A172 (cell line): ENCODE measurements at places on chromosomes 2 and 18. TPM values are rescaled to one million over a fixed set of nuclear protein-coding genes. Genes with fewer than 3 reads are reported as not detected.

DNA sequence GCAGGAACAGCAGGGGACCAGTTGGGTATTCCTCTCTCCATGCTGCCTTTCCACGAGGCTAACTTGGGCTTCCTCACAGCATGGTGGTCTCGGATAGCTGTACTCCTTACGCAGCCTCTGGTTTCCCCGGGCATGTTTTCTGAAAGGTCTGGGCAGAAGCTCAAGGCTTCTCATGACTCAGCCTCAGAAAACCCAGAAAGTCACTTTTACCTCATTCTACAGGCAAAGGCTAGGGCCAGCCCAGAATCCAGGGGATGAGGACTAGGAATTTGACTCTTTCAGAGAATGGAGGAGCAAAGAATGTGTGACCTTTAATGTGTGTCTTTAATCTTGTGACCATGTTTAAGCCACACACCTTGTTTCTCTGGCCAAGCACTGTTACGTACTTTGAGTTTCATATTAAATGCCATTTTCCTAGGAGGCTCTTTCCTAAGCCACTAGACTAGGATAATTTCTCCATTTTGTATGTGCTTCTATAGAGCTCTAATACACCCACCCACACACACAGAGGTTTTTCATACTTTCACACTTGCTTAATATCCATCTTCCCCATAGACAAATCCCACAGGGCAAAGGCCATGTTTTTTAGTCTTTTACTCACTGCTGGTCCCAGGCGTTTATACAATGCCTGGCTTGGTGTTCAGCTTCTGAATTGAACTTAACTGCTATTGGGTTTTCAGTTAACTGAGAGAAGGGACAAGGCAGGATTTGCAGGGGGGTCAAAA lies 77.3 kb downstream of the LONRF2 start:
- no peak for DNase-seq

RIT2 gene
- 0.12 TPM in 1 of 2 replicates, not detected in the other for total RNA-seq

DNA sequence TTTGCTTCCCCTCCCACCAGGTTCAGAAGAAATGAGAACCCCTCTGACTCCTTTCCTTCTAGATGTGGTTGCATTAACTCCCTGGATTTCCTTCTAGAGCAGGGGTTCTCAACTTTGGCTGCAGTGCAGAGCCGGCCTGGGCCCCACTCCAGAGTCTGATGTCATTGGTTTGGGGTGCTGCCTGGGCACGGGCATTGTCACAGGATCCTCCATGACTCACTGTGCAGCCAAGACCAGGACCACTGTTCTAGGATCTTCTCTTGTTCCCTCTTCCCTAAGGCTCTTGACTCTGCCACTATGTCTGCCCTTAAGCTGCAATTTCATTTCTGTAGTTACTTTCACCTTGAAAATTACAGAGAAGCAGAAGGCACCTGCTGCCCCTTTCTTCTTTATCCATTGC lies 31.8 kb downstream of the TBC1D8 start:
- peak; percentile 60 for DNase-seq

DNA sequence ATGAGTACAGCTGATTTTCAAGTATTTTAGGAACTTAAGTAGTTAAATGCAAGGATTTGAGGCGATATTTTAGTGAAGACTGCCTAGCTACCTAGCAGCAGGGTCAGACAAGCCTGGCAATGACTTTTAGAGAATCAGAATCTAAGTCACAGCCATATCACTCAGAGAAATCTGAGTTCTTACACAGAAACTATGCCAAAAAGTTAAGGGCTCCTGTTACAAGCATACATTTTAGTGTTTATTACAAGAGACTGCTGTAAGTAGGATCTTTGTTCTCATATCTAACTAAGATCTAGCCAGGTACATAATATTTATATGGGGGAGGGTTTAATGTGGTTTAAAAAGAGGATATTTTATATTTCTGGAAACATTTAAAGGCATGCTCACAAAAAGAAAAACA lies 37.5 kb downstream of the MAP4K3 start:
- no peak for DNase-seq

GRCh38 chr2:52710810-52711618 lies 1056.6 kb upstream of the CHAC2 start:
- no peak for DNase-seq

DNA sequence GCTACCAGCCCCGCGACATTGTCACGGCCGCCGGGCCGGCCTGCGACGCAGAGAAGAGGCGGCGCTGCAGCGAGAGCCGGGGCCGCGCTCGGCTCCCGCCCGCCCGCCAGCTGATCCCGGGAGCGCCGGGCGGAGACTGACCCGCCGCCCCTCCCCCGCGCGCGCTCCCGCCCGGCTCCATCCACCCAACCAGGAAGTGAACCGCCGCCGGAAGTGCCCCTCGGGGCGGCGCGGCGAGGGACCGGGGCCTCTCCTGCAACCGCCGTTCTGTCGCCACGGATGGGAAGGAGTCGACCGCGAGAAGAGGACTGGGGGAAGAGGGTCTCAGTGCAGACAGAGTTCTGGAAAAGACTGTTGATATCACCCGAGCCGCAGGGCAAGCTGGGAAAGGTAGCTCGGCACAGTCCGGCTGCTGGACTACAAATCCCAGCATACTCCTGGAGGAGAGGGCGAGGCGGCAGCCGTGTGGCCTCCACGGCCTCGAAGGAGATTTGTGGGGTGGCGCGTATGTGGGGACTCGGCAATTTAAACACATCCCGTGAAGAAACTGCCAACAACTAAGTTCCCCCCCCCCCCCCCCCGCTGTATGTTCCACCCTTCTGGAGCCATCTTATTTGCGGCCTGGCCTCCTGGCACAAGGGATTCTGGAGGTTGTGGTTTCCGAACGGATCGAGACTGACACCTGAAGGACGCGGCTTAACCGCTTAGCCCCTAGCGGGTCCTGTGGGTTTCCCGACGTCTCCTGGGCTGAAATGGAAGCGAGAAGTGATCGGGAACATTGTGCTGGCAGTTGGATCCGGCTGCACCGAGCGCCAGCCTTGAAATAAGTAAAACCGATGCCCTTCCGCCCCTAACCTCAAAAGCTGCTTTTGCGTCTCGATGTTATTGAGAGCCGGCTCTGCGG lies at the start of gene AAK1:
Gene AAK1, minus strand, starts transcription at position 138 of the 904 bp plus-strand sequence. CDS start 699 bp downstream, outside the sequence.
- peak; percentile 84 for DNase-seq

C2orf66 gene
- 0.26 TPM in 1 of 2 replicates, not detected in the other for total RNA-seq

CIB4 gene
- not detected in 2 replicates for total RNA-seq

TACR1 gene
- not detected in 2 replicates for total RNA-seq

ANTXR1 gene
- total RNA-seq: 57.0 and 83.5 TPM in 2 replicates

DNA sequence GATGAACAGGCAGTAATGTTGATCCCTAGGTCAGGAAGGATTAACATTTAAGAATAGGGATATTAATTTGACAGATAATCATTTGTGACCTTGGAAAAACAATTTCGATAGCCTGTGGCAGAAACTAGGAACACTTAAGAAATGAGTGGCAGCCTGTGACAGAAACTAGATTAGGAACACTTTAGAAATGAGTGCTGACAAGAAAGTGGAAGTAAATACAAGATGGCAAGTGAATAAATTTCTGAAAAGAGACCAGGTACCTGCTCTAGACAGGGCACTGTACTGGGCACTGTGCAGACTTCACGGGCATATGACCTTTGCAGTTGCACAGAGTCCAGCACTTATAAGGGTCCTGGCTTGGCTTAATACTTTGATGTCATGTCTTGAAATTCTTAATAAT lies 5.5 kb upstream of the HNRNPA3 start:
- no peak for DNase-seq

DNA sequence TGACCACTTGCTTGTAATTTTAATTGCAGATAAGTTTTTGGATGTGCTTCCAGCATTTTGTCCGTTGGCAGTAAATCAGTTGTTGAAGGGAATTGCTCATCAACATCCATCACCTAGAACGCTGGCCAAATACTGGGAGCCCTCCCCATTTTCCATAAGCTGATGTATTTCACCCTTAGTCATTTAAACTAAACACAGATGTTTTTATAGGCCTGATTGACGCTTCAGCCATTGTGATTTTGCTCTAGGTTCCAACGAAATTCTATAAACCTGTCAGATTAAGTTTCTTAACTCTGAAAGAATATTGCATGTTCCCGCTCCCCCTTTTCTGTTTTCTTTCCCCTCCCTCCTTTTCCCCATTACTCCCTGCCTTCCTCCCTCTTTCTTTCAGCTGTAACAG lies 1.0 kb upstream of the RPRM start:
- peak; percentile 78 for DNase-seq

DNA sequence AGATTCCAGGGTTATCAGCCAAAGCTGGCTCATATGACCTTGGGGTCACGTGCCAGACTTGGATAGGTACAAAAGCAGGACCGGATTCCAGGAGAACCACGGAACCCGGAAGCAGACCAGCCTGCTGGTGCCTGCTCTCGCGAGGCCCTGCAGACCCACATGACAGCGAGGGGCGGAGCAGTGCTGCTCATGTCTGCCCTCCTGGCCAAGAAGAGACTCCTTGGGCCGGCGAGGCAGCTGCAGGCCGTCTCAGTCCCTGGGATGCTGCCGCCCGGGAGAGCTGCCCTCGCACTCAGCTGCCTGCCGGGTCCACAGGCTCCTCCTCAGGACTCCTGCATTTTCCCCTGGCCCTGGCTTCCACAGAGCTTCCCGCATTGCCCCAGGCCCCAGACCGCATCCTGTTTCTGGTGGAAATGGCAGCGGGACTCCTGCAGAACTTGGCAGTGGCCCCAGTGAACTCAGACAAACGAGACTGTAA lies 739.5 kb downstream of the SOCS6 start:
- peak; percentile 62 for DNase-seq

DNA sequence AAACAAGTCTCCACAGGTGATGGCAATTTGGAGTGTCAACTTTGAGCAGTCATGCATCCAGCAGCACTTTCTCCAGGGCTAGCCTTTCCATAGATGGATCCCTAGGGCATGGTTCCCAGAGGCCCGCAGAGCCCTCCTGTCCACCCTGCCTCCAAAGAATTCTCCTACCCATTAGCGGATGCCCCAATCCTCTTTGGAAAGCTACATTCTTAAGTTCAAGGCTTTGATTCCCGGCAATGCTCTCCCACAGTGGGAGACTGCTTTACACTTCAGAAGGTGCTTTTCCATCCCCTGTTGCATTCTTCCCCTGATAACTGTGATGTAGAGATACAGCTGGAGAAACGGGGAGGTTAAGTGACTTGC lies 61.3 kb downstream of the ACAA2 start:
- no peak for DNase-seq

GRCh38 chr2:203740871-203741281 lies 34.4 kb downstream of the CD28 start:
- peak; percentile 20 for DNase-seq

- peak; percentile 31 for DNase-seq
These were observed 25.1 kb downstream of the CDK15 start for GRCh38 chr2:201831469-201831868.

- peak; percentile 76 for DNase-seq
These were observed 22.8 kb upstream of the MYO3B start for GRCh38 chr2:170155022-170155722.

DNA sequence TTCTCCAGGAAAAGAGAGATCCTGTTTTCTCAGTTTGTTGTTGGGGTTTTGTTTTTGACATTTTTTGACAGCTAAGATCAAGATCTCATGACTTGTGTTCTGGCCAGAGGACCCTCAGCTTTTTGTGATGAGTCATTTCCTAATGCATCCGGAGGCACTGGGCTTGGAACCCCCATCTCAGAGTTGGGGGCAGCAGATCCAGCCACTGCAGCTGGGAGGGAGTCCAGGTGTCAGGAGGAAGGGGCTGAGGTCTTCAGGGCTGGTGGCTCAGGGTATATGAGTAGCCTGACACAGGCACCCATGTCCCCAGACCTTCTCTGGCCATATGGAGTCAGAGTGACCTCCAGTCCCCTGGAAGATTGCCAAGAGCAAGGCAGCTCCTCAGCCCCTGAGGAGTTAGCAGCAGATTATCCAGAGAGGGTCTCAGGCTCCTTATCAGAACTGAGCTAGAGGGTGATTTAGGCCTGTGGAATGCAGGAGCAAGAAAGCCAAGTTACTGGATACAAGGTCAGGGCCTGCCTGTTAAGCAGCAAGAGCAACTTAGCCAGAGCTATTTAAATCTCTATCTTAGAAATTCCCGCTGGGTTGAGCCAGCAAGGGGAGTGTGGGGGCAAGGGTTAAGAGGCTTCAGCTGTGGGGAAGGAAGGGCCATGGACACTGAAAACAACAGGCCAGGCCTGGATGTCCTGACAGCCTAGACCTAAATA lies 62.4 kb downstream of the TANC1 start:
- DNase-seq: peak; percentile 91

GRCh38 chr2:27431395-27431794 lies 3.0 kb downstream of the NRBP1 start:
- peak; percentile 43 for DNase-seq

- no peak for DNase-seq
These were observed 90.9 kb downstream of the GPD2 start for GRCh38 chr2:156526950-156527636.

GRCh38 chr2:144673456-144673855 lies 153.5 kb upstream of the ZEB2 start:
- DNase-seq: no peak

ASPRV1 gene
- 0.10 TPM in 1 of 2 replicates, not detected in the other for total RNA-seq

DNA sequence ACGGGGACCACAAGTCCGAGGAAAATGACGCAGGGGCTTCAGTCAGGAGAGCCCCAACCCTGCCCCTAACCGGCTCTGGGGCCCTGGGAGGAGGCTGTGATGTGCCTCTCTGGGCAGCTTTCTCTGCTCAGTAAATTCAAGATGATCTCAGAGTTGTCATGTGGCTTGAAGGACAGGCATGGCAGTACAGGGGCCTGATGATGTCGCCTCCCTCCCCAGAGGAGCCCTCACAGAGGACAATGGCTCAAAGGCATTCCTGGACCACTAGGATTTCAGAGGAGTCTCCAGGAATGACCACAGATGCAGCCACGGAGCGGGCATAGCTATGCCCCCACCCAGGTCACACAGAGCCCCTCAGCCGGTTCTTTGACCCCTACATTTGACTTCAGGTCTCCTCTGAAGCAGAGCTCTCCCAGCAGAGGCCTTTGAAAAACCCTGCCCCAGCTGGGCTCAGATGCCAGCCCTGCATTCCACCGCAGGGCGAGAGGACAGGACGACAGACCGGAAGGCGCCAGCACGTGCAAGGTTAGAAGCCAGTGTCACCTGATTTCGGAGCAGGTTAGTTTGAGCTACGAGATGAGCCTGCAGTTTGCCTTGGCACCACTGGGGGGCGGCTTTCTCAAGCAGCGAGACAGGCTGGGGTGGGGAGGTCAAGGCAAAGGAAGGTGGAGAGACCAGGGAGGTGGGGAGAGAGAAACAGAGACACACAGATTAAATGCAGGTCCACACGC lies 39.2 kb downstream of the BIN1 start:
- DNase-seq: peak; percentile 75

C2orf80 gene
- total RNA-seq: not detected in 2 replicates

DNA sequence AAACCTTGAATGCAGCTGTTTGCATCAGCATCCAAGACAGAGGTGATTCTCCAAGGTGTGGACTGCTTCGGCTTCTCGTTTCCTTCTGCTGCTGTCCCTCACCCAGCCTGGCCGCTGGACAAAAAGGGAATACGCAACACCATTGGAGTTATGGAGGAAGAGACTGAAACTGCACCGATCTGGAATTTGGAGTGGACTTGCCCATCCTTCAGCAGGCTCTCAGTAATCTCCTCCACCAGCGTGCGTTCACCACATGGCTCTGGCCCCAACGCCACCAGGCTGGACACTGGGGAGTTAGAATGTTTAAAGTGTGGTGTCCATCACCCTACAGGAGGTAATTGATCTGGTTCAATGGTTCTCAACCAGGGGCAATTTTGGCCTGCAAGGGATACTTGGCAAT lies 41.4 kb upstream of the ID2 start:
- no peak for DNase-seq

KCNJ3 gene
- total RNA-seq: 0.02 TPM in 1 of 2 replicates, not detected in the other

- DNase-seq: no peak
These were observed 10.3 kb upstream of the CXXC1 start for GRCh38 chr18:50297621-50298442.
